Foreskin keratinocyte (primary cell): ENCODE measurements at places on chromosomes 4 and X. TPM values are rescaled to one million over a fixed set of nuclear protein-coding genes. Genes with fewer than 3 reads are reported as not detected.
A peak's percentile ranks its signal among the peaks of the same experiment; 100 is the strongest.

Gene PLS3
- 292 and 305 TPM in 2 replicates for total RNA-seq

Gene MAGEA1
- not detected in 2 replicates for total RNA-seq

Gene DIPK2B
- not detected in 2 replicates for total RNA-seq

Gene FATE1
- not detected in 2 replicates for total RNA-seq

Gene EXOC1
- 24.9 and 30.1 TPM in 2 replicates for total RNA-seq

GRCh38 chr4:15314974-15315373 lies 112.9 kb upstream of the C1QTNF7 start:
- DNase-seq, result peak; percentile 7

DNA sequence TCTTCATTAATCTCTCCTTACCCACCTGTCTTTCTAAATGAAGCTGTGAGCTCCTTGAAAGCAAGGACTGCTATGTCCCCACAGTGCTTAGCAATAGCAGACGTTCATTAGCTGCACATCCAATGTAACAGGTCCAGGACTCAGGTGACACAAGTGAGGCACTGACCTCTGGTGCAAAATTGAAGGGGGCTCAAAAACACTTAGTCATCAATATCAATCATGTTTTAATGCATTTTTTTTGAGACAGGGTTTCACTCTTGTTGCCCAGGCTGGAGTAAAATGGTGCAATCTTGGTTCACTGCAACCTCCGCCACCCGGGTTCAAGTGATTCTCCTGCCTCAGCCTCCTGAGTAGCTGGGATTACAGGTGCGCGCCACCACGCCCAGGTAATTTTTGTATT lies 56.1 kb upstream of the ADGRG2 start:
- DNase-seq, result no peak

DNA sequence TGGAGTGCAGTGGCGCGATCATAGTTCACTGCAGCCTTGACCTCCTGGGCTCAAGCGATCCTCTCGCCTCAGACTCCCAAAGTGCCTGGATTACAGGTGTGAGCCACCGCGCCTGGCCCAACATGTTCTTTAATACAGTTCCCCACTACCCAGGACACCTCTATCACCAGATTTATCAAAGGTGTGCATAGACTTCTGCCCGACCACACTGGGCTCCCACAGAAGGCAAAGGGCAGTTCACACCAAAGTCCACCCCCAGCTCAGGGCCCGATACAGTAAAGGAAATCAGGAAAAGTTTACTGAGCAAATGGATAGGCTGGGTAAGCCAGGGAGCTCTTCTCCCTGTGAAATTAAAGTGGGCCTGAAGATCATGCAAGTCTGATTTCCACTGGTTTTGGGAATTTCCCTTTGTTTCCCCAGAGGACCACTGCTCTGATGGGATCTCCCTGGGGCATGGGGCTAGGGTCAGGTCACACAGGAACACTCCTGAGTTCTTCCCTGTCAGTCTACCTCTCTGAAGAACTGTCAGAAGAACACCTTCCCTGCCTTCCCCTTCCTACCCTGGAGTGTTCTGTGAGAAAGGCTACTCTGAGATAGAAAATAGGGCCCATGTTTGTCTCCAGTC lies 17.7 kb upstream of the PIM2 start:
- DNase-seq, result no peak

GRCh38 chrX:153995504-153995903 lies 22.9 kb downstream of the TMEM187 start:
- DNase-seq, result no peak

DNA sequence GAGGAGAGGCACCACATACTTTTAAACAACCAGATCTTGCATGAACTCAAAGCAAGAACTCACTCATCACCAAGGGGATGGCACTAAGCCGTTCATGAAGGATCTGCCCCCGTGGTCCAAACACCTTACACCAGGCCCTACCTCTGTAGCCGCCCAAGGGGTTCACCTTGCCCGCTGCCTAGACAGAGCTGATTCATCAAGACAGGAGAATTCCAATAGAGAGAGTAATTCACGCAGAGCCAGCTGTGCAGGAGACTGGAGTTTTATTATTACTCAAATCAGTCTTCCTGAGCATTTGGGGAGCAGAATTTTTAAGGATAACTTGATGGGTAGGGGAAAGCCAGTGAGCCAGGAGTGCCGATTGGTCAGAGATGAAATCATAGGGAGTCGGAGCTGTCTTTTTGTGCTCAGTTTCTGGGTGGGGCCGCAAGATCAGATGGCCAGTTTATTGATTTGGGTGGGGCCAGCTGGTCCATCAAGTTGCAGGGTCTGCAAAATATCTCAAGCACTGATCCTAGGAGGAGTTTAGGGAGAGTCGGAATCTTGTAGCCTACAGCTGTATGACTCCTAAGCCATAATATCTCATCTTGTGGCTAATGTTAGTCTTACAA lies 364.7 kb downstream of the PCDH7 start:
- peak; percentile 22 for DNase-seq

GRCh38 chr4:184142121-184143000 lies 75.3 kb downstream of the ENPP6 start:
- DNase-seq, result no peak

GRCh38 chrX:43018031-43018430 lies 240.1 kb upstream of the PPP1R2C start:
- DNase-seq, result no peak

DNA sequence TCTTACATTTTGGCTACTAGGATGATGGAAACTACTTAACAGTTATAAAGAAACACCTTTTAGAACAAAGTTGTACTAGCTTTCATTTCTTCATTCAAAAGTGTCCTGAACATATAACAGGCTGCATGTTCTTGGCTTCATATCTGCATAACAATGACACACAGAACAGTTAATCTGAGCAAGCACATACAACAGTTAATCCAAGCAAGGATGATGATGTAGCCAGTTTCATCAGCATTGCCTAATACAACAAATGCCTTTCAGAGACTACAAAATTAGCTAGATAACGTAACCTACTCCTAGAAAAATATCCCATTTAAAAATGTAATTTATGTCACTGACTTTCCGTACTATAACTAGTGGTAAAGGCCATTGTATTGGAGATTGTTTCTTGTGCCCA lies 182.1 kb downstream of the SCFD2 start:
- DNase-seq, result no peak

- DNase-seq, result peak; percentile 18
Observed at GRCh38 chr4:30396772-30397475, 323.2 kb upstream of the PCDH7 start.

DNA sequence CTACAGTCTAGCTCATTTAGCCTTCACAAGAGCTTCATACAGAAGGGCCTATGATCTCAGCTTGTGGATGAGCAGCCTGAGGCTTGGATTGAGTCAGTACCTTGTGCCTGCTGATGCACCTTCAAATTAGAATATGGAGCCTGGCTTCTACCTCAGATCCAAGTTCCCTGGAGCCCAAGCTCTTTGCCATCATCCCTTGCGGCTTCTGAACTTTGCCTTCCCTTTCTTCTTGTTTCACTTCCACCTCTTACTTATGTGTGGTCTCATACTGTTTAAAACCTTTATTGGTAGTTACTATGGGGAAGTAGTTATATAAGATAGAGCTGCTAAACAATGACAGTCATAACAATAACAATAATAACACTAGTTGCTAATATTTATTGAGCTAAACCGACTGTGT lies 84.3 kb upstream of the AFF2 start:
- no peak for DNase-seq

GRCh38 chr4:3824521-3825270 lies 58.5 kb downstream of the ADRA2C start:
- DNase-seq, result no peak

- DNase-seq, result peak; percentile 15
Observed at GRCh38 chr4:31674313-31674947, 954.3 kb downstream of the PCDH7 start.
